ENCODE measurements at places on chromosomes 7 and 10. TPM values are rescaled to one million over a fixed set of nuclear protein-coding genes. Genes with fewer than 3 reads are reported as not detected.

The DRGX gene
- total RNA-seq = not detected

DNA sequence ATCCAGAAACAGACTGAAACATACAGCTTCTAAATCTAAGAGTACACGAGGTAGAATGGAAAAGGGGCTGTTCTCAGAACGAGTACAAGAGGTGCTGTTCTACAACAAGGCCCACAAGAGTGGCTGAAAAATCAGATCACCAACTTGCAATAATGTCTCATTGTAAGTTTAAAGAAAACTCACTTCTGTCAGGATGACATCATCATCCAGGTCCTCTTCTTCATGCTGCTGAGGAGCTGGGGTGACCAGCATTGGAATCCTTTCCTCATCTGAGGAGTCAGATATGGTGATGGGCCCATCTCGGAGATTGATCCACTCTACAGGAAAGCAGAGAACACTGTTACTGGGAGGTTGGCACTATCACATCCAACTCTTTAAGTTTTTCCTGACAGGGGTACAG, 28.8 kb downstream of the RNF216 start:
- no peak overlapping the region for H3K27ac ChIP-seq
- no peak overlapping the region for H3K4me3 ChIP-seq
- peaks cover 41% of the 10 kb centered on the region for H3K36me3 ChIP-seq
- no peak for DNase-seq

- no peak overlapping the region for H3K4me3 ChIP-seq
- no peaks in the 10 kb centered on the region for H3K4me1 ChIP-seq
- no peaks in the 10 kb centered on the region for H3K27me3 ChIP-seq
- H3K36me3 ChIP-seq = no peaks in the 10 kb centered on the region
Measured at GRCh38 chr10:67790534-67791408, 47.2 kb downstream of the DNAJC12 start.

The HMX3 gene
- not detected for total RNA-seq

GRCh38 chr10:8449909-8450308, 395.4 kb downstream of the GATA3 start:
- H3K4me1 ChIP-seq = no peaks in the 10 kb centered on the region
- H3K36me3 ChIP-seq = no peaks in the 10 kb centered on the region
- no peaks in the 10 kb centered on the region for H3K27me3 ChIP-seq
- no peak overlapping the region for H3K27ac ChIP-seq
- no peak overlapping the region for H3K4me3 ChIP-seq

DNA sequence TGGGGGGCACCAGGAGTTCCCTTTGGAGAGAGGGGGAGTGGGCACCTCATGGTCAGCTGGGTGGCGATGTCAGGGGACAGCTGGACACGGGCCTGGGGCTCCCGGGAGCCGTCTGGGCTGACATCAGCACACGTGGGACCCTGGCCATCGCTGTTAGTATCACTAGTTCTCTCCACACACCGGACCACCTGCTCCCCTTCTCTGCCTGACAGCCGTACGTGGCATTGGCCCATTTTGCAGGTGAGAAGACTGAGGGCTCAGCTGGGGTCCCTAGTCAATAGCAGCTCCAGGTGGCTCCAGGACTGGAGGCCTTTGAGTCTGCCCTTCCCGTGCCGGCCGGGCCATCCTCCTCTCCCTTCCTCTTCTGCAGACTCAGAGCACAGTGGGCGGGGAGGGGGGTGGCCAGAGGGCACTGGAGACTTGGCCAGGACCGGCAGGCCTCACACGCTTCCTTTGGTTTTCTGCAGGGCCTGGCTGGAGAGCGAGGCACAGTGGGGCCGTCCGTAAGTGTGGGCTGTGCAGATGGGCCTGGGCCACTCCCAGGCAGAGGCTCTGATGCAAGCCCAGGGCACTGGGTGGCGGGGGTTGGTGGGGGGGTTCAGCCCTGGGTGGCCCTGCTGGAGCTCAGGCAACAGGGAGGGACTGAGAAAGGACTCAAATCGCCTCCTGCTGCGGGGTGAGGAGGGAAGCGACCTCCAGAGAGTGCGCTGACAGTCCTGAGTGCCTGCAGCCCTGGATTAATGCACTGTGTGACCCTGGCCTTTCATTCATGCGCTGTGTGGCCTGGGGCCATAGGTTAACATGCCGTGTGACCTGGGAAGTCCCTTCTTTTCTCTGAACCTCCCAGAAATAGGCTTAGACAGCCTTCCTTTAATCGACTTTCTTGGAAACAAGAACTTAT, 78.2 kb downstream of the MYL10 start:
- peaks cover 29% of the 10 kb centered on the region for H3K27me3 ChIP-seq
- DNase-seq = peak; percentile 27

- H3K4me1 ChIP-seq = no peaks in the 10 kb centered on the region
- no peaks in the 10 kb centered on the region for H3K27me3 ChIP-seq
- no peak overlapping the region for H3K27ac ChIP-seq
- DNase-seq = no peak
- H3K4me3 ChIP-seq = no peak overlapping the region
- peaks cover 42% of the 10 kb centered on the region for H3K36me3 ChIP-seq
Measured at GRCh38 chr7:122100021-122100420, 44.0 kb downstream of the AASS start.

The ANKRD7 gene
- not detected for total RNA-seq

DNA sequence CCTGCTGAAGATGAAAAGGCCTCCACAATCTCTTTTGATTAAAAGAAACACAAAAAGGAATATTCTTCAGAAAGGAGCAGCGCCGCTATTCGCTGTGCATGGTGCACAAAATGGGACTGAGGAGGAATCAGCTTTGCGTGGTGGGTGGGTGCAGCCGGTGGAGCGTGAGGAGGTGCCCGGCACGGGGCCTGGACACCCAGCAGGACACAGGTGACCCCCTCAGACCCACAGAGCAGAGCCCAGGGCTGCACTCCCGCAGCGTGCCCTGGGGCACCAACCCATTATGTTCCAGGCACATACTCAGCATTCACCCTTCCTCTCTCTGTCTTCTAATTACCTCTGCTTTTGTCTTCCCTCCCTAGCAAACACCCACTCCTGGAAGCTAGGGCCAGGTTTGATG, 238.0 kb upstream of the PPP2R2D start:
- H3K27ac ChIP-seq = no peak overlapping the region
- H3K4me3 ChIP-seq = no peak overlapping the region
- no peaks in the 10 kb centered on the region for H3K4me1 ChIP-seq
- no peak for DNase-seq
- no peaks in the 10 kb centered on the region for H3K27me3 ChIP-seq

DNA sequence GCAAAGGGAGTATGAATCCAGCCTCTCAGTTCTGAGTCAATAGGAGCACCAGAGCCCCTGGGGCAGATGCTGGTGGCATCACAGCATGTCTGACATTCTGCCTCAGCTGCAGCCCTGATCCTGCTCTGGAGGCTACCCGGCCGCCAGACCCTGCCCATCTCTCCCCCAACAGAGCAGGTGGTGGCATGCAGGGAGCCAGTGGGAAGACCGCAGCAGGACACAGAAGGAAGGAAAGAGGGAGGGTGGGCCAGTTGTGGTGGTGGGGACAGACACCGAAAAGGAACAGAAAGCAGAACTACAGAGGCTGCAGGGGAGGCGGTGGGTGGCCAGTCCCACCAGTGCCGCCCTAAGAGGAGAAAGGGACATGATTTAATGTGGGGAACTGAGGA, 35.3 kb downstream of the BLNK start:
- no peak for DNase-seq
- H3K27ac ChIP-seq = no peak overlapping the region
- peaks cover 24% of the 10 kb centered on the region for H3K36me3 ChIP-seq
- no peaks in the 10 kb centered on the region for H3K4me1 ChIP-seq
- H3K27me3 ChIP-seq = no peaks in the 10 kb centered on the region

GRCh38 chr7:128879939-128880746, 17.5 kb downstream of the ATP6V1F start:
- H3K4me3 ChIP-seq = no peak overlapping the region
- H3K27me3 ChIP-seq = no peaks in the 10 kb centered on the region
- no peaks in the 10 kb centered on the region for H3K4me1 ChIP-seq

The DENND2A gene
- total RNA-seq = 5.1 TPM

DNA sequence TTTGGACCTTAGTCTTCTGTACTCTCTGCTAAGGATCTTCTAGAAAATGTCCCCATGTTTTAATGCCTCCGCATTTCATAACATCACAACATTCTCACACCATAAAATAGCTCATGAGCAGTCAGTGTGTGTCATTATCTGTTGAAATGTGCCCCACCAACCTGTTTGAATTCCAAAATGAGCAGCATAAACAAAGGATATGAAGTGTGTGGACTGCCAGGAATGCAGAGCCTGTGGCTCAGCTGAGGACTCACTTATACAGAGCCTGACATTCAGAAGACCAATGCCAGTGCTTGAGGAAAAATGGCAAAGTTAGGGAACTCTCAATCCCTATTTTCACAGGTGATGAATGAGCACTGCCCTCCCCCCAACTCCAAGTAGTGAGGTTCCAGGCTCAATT, 621.4 kb downstream of the POM121L12 start:
- no peaks in the 10 kb centered on the region for H3K4me1 ChIP-seq
- DNase-seq = no peak
- no peaks in the 10 kb centered on the region for H3K27me3 ChIP-seq
- no peak overlapping the region for H3K27ac ChIP-seq
- H3K4me3 ChIP-seq = no peak overlapping the region
- H3K36me3 ChIP-seq = no peaks in the 10 kb centered on the region

The PAPSS2 gene
- total RNA-seq = 12.2 TPM

The SYT15B gene
- not detected for total RNA-seq

The LRRC72 gene
- not detected for total RNA-seq

DNA sequence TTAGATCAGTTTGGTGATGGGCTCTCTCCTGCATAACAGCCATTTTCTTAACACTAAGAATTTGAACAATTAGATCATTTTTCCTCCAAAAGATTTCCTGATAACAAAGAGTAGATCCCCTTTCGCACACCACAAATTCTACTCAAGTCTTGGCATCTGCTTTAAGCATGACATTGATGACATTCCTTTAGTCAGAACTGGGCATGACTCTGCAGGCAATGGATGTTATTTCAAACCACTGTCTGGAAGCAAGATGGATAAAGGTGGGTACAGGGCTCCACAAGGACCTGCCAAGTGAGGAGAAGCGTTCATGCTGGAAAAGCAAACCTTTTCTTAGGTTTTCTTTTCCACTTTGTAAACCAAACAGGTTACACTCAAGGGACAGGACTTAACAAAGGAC, 123.5 kb downstream of the GLCCI1 start:
- no peak for DNase-seq
- no peak overlapping the region for H3K4me3 ChIP-seq
- no peaks in the 10 kb centered on the region for H3K4me1 ChIP-seq
- peaks cover 8% of the 10 kb centered on the region for H3K36me3 ChIP-seq

The HOXA7 gene
- total RNA-seq = 1.1 TPM
